Ammon's horn (tissue), 1 donor: ENCODE measurements at places on chromosomes 5 and 9.
A peak's percentile ranks its signal among the peaks of the same experiment; 100 is the strongest.

- no peak for DNase-seq
Measured at GRCh38 chr9:89635816-89636215, 31.0 kb downstream of the GADD45G start.

DNA sequence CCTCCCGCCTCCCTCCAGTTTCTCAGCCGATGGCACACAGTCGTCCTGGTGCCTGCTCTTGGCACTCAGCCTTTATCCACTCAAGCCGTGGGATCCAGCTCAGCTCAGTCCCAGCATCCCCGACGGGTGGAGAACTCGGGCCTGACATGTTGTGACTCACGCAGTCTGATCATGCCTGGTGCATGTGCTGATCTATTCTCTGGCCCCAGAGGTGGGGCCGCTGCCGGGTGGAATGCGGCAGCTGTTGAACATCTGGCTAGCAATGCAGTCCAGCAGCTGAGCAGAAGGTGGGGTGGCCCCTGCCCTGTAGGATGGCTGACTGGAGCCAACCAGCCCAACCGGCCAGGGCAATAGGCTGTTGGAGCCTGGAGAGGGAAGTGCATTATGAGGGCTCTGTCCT is 1.7 kb upstream of the AIF1L start:
- DNase-seq: no peak

- peak; percentile 72 for DNase-seq
Measured at GRCh38 chr9:19464764-19465585, 56.2 kb downstream of the ACER2 start.

DNA sequence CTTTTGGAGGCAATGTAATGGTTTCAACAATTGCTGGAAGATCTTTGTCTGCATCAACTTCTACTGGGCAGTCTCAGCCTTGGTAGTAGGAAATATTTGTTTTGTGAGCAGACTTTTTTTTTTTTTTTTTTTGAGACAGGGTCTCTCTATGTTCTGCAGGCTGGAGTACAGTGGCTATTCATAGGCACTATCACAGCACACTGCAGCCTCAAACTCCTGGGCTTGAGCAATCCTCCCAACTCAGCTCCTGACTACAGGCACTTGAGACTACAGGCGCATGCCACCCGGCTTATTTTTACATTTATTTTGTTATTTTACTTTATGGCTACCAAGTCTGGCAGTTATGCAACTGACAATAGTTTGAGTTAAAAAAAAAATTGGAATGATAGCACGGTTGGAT is 187.3 kb downstream of the SNX18 start:
- no peak for DNase-seq

- no peak for DNase-seq
Measured at GRCh38 chr5:96370976-96371375, 62.1 kb downstream of the PCSK1 start.

DNA sequence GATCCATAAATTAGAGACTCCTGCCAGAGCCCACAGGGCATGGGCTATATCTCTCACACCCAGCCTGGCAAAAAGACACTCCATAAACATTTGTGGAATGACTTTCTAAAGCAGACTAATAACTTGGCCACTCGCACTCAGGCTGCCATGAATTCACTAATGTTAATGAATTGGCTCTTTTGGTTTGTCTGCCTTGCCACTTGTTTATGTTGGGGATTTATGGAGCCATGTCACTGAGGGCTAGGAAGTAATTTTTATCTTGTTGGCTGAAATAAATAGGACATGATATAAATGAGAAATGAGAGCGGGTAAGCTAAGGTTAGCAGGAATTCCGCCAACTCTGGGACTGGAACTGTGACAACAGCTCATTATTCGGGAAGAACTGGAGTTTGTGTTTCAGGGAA is 55.2 kb downstream of the DROSHA start:
- DNase-seq: peak; percentile 53
